ENCODE measurements at places on chromosomes 12 and 14. TPM values are rescaled to one million over a fixed set of nuclear protein-coding genes. Genes with fewer than 3 reads are reported as not detected.

Gene TCL1A
- polyA plus RNA-seq, result not detected

Gene PAPLN
- polyA plus RNA-seq, result 9.8 TPM

Gene LRRIQ1
- polyA plus RNA-seq, result not detected

Gene KIF26A
- polyA plus RNA-seq, result 0.13 TPM

Measured in aorta (tissue), 5 donors.